ENCODE measurements at places on chromosomes 1 and 21.

DNA sequence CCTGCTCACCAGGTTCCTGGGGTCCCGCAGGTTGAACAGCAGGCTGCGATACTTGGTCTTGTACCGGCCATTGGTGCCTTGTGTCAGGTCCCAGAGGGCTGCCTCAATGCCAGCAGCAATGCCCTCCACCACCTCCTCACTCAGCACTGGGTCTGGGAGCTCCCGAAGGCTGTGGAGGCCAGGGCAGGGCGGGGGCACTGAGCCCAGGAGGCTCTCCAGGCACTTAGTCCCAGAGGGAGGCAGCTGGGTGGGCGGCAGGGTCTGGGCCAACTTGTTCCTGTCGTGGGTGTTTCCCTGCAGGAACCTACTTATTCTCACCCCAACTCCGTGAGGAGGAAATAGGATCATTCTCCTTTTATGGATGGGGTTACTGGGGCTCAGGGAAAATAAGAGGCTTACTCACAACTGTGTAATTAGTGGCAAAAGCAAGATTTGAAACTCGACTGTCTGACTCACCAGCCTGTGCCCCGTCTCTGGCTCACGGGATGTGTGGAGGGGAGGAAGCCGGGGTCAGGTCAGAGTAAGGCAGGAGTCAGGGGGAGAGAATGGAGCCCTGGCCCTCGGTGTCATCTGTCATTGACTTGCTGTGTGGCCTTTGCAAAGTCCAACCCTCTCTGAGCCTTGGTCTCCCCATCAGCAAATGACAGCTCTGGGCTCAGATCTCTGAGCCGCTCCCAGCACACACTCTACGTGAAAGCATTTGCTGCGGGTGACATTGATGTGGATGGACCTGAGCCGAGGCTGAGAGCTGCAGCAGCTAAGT, 17.2 kb downstream of the SPOCD1 start:
- DNase-seq = peak; percentile 40

GRCh38 chr1:83999316-83999819, 436 bp upstream of the TTLL7 start:
- peak; percentile 40 for DNase-seq

DNA sequence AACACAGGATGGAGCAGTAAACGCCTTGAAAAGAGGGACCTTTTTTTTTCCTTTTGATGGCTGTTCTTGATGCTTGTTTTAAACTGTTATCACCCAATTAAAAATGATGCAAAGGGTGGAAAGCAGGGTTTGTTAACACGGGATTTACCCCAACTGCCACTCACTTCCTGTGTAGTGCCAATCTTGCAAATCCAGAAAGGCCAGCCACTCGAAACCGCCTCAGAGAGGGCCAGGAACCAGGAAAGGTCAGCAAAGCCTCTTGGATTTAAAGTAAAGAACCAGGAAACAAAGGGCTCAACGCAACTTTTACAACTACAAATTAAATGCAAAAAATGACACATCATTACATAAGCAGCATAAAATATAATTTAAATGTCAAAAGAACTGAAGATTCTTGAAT, 347.4 kb downstream of the PDE4B start:
- no peak for DNase-seq

DNA sequence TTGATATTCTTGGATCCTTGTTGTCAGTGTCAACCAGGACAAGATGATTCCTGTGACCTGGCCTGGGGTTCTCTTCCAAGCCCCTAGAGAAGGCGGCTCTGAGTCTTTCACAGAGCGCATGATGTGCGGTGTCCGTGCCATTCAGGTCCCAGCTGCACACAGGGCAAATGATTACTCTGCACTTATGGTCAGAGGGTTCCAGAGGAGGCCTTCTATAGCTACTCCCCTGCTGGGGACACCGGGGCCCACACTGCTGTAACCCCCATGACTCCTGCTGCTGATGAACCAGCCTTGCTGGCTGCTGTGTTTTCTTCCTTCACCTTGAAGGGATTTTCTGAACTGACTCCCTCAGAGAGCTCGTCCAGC, 1.5 kb downstream of the PTGFRN start:
- DNase-seq = no peak

DNA sequence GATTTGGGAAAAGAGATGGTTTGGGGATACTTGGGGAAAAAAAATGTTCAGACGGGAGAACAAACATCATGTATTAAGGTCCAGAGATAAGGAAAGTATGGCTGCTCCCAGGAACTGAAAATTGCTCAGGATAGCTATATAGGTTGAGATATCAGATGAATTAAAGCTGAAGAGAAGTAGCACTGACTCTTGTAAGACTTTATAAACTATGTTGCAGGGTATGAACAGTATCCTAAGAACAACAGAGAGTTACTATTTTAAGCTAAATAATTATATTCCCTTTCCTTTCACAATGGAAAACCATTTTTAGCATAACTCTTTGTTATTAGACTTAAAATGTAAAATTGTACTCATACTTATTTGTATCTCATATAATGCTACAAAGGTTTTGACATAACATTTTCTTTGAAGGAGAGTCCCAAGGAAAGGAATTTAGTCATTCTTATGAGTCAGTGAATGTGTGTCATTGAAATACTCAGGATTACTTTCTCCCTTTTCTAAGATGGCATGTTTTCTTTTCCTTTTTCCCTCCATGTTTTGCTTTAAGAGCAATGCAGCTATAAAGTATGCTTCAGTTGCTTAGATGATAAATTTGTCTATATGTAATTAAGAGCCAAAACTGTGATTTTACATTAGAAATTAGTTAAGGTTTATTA, 139.4 kb upstream of the KIAA1614 start:
- no peak for DNase-seq

DNA sequence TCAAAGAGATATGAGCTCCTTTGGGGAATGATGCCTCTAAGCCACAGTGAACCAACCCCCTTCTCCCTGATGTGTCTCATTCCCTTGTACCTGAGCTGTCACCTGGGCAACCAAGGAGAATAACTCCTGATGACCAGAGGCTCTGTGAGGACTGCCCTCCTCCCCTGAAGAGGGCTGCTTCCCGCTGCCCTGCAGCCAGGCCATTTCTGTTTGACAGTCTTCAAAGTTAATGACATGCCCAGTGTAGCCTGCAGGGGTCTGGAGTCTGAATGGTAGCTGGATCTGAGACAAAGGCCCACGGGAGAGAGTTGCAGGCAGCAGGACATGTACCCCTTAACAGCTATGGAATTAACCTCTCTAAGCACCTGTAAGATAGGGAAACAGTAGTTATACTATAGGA, 3.4 kb upstream of the SLFNL1 start:
- DNase-seq = no peak
